ENCODE measurements at places on chromosomes 1 and 21.

GRCh38 chr1:164716992-164717703, 158.2 kb downstream of the PBX1 start:
- no peak for DNase-seq

GRCh38 chr21:42233067-42233961, 14.4 kb downstream of the ABCG1 start:
- DNase-seq = no peak

DNA sequence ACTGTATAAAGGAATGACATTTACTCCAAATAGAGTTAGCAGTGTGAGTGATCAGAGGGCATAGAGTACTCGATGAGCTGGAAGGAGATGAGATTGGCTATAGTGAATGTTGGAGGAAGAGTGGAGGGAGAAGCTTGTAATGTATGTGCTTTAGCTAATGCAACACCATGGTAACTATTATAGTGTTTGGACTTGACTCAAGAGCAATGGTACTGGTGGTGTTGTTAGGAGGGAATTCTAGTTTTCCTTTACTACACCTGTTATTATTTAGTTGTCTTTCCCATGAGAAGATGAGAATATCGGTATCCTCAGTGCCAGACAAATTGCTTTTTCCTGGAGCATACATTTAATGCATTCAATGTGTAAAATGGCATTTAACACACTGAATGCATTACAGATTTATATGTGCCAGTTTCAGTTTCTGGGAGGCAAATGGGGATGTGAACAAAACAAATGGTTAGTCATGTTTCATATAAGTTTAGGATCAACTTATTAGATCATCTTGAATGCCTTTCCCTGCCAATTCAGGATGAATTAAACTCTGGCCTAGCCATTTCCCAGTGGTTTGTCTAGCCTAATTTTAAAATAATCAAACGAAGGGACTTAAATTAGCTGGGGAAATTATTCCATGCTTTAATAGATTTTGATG, 291.1 kb upstream of the ADAMTS5 start:
- no peak for DNase-seq

GRCh38 chr1:38173848-38174247, 127.3 kb upstream of the POU3F1 start:
- peak; percentile 12 for DNase-seq

All from DMS79 treated with DMSO at 0.1 percent for 48 hours (cell line).